AG09319 (cell line): ENCODE measurements at places on chromosomes 4 and X.
A peak's percentile ranks its signal among the peaks of the same experiment; 100 is the strongest.

GRCh38 chr4:37682701-37683401 is 3.3 kb downstream of the RELL1 start:
- DNase-seq, result no peak

GRCh38 chrX:39855748-39856129 is 242.0 kb downstream of the BCOR start:
- DNase-seq, result no peak

- DNase-seq, result no peak
Observed at GRCh38 chr4:38509551-38509950, 154.4 kb upstream of the KLF3 start.

- DNase-seq, result no peak
Observed at GRCh38 chr4:5940470-5941203, 47.8 kb upstream of the CRMP1 start.

DNA sequence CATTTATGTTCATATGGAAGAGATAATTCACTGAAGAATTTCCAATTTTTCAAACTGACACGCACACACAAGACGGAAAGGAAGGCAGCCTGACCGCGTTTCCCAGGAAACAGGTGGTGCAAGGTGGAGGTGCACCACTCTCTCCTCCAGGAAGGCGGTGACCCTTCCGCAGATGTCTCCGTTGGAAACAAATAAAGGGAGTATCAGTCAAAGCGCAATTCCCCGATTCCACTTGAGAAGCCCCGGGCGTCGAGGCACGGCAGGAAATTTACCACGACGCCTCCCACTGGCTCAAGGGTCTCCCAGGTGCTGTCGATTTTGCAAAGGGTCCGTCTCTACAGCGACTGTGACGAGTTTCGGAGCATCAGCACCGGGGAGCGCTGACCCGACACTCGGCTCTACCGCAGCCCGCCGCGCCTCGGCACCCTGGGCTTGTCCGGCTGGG is 770 bp upstream of the TIGD2 start:
- no peak for DNase-seq

DNA sequence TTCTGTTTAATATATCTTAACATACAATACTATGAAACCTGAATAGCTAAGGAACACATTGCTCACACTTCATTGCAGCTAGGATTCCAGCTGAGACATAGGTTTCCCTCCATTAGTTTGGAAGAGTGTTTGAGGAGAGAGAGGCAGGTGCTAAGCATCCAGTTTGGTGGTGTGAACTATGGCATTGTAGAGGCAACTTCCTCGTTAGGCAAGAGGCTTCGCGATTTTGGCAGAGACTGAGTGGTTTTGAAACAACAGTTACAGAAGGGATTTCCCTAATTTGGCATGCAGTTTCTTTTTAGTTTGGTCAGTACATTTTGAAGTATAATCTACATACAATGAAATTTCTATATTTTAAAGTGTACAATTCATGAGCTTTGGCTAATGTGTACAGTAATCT is 117.1 kb upstream of the BMP3 start:
- no peak for DNase-seq

DNA sequence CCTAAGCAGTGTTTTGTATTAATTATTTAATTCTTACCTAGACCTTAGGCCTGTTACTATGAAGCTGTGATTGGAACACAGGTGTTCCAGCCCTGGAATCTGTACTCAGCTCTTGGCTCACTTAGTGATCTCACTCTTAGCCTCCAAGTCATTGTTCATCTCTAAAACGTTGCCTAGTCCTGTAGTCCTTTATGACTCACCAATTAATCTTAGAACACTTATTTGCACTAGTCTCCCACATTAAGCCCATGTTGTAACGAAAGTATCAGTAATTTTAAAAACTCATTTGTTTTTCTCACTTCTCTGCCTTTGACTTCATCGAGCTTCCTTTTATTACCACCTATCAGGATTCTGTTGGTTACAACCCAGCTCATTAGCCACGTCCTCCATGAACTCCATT is 1224.7 kb upstream of the TENM3 start:
- no peak for DNase-seq

GRCh38 chrX:154592505-154592904 is 7.6 kb downstream of the CTAG1A start:
- DNase-seq, result no peak

DNA sequence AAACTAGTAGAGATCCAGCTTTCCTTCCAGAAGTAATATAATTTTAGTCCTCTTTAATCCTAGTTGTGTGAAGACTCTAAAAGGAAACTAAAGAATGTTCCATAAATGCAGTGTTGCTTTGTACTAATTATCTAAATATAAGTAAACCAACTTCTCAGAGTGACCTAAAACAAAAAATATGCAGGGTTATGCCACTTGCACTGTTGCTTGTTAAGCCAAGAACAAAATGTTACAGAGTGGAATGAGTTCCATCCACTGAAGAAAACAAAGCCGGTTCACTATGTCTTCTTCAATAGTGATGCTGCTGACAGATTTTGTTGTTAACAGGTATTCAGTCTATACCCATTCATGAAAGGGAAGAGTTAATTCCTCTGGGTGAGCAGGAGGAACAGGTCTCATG is 252.0 kb upstream of the DIAPH2 start:
- no peak for DNase-seq

- no peak for DNase-seq
Observed at GRCh38 chr4:163764569-163764968, 270.1 kb downstream of the TMA16 start.

- no peak for DNase-seq
Observed at GRCh38 chr4:10006231-10006600, 15.1 kb downstream of the SLC2A9 start.

GRCh38 chr4:143768007-143768591 is 67.6 kb upstream of the FREM3 start:
- DNase-seq, result no peak

- no peak for DNase-seq
Observed at GRCh38 chr4:68864438-68865187, 48.8 kb downstream of the UGT2B10 start.

DNA sequence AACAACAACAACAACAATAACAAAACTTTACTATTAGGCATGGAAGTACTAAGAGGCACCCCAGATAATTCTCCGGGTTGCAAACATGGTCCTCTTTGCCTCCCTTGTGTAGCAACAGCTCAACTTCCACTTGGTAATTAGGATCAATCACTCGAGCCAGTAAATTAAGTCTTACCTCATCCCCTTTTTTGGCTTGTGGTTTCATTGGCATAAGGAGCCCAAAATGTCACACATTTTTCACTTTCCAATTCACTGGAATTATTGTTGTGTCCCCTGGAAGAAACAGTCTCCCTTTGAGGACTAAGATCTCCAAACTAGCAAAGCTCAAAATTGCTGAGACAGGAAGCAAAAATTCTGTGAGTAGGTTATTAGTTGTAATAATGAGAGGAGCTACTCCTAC is 49.2 kb upstream of the HSD17B10 start:
- no peak for DNase-seq

- DNase-seq, result no peak
Observed at GRCh38 chrX:153934148-153934761, 582 bp downstream of the NAA10 start.

GRCh38 chrX:153763298-153763932 is 634 bp upstream of the PLXNB3 start:
- DNase-seq, result no peak

GRCh38 chr4:182643801-182644682 is 273.1 kb downstream of the DCTD start:
- DNase-seq, result peak; percentile 25

DNA sequence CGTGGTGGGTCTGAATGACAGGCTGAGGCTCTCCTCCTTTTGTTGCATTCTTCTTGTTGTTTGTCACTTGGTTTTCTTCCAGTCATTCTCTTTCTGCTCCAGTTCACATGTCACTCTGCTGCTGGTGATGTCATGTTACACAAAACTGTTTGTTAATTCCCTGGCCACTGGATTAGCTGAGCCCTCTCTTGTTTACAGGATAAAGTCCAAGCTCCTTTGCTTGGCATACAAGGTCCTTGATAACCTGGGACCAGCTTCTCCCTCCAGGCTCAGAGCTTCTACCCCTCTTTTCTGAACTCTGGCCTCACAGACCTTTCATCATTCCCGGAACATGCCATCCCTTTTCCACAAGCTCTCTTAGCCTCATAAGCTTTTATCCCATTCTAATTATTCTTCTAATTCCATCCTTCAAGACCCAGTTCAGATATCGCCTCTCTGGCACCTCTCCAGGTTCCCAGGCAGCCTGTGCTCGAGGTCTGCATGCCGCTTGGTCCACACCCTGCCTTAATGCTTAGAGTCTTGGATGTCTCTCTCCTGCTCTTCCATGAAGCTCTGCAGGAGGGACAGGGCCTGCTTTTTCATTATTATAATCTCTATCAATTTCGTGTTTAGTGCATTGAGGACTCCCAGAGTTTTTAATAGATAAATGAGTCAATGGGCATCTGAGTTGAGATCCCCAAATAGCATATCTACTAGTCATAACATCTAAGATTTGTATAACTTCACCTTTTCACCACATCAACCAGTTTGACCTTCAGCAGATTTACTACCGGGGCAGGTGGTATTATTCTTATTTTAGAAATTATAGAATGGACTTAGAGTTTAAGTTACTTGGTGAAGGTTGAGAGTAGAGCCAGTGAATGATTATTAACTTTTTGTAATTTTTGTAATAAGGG is 98.7 kb downstream of the TMEM131L start:
- DNase-seq, result no peak

DNA sequence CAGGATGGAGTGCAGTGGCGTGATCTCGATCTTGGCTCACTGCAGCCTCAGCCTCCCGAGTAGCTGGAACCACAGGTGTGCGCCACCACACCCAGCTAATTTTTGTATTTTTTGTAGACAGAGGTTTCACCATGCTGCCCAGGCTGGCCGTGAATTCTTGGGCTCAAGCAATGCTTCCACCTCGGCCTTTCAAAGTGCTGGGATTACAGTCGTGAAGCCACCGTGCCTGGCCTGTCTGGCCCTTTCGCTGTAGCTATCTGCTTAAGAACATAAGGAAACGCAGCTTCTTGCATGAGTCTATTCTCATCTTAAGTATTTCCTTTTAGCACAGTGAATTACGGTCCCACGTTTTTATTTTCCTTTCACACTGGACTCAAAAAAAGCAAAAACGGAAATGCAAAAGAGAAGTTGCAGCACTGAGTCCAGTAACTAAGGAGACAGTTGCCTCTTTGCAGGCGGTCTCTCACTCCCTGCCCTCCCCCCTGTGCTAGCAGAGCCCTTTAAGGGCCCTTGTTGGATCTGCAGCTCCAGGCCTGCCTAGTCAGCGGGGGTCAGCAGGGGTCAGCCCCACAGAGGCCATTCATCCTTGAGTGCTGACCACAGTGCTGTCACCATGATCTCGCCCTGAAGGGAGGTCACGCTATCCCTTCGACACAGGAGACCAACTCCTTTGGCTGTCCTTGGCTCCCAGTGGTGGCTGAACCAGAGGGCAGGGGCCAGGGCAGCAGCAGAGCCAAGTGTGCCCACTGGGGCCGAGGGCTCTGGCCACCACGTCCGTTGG is 21.8 kb upstream of the TBC1D14 start:
- DNase-seq, result no peak

- DNase-seq, result no peak
Observed at GRCh38 chrX:129718676-129719075, 20.1 kb upstream of the XPNPEP2 start.

DNA sequence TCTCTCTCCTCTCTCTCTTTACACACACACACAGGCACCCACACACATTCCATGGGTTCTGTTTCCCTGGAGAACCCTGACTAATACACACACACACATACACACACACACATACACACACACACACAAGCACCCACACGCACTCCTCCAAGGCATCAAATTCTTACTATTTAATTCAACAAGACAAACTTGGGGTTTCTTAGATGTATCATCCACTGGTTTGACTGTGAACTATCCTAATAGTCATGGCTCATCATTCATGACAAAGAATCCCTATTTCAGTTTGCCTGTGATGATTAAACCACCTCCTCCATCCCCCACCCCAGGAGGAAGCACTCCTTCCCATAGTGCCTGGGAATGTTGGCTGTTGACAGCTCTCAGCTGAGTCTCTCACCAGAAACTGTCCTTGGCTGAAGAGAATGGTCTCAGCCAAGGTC is 98.2 kb downstream of the USP46 start:
- DNase-seq, result peak; percentile 25

- DNase-seq, result no peak
Observed at GRCh38 chr4:3845094-3845743, 79.0 kb downstream of the ADRA2C start.

- no peak for DNase-seq
Observed at GRCh38 chr4:25500626-25501316, 123.7 kb downstream of the ANAPC4 start.

- no peak for DNase-seq
Observed at GRCh38 chr4:80049813-80050534, 23.1 kb downstream of the ANTXR2 start.

GRCh38 chr4:5389756-5390310 is 318.5 kb downstream of the EVC2 start:
- no peak for DNase-seq

DNA sequence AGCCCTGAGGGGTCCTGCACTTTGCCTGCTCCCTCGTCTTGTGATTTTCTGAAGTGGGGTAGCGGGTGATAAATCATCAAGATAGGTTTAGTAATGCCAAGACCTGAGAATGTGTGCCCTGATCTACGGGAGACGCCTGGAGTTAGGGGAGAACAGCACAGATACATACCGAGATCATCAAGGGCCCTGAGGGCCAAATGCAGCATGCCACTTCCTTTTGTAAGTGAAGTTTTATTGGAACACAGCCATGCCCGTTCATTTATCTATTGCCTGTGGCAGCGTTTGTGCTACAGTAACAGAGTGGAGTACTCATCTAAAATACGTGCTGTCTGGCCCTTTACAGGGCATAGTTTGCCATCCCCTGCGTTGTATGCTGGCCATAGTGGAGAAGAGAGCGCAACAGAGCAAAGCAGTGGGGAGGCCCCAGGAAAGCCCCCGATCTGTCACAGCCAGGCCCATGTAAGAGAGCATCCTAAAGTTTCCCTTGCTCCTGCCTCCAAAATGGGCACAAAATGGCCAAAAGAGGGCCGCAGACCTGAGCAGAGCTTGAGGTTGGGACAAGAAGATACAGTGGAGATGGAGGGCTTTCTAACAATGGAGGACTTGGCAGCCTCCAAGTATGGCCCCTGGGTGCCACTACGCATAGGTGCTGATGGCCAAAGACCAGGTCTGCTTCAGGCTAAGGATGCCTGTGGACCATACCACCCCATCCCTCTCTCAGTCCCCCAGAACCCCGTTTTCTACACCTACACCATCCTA is 167.0 kb downstream of the SMIM20 start:
- no peak for DNase-seq

DNA sequence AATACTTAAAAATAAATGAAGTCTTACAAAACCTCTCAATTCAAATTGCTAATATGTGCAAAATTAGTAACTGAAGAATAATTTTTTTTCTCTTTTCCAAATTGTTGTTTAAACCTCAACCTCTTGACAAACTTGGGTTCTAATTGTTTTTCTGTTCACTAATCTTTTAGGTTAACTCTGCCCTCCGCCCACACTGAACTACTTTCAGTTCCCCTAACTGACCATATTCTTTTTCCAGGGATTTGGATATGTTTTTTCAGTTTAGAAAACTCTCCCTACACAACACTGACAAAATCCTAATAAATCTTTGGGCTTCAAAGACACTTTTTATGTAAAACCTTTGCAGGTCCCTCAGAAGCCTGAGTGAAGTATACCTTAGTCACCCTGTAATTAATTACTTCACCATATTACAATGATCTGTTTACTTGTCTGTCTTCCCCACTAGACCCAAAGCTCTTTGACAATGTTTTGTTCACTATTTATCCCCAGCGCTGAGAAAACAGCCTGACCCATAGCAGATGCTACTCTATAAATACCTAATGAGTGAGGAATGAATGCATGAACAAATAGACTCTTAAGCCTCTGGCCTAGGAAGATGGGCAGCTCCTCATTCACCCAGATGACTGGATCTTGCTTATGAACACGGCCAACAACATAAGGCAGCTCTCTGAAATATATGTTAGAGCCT is 134.9 kb downstream of the MAML3 start:
- no peak for DNase-seq

GRCh38 chrX:31545726-31546125 is 473.9 kb upstream of the FTHL17 start:
- no peak for DNase-seq
